ENCODE measurements at places on chromosomes 2 and 18.
A peak's percentile ranks its signal among the peaks of the same experiment; 100 is the strongest.

DNA sequence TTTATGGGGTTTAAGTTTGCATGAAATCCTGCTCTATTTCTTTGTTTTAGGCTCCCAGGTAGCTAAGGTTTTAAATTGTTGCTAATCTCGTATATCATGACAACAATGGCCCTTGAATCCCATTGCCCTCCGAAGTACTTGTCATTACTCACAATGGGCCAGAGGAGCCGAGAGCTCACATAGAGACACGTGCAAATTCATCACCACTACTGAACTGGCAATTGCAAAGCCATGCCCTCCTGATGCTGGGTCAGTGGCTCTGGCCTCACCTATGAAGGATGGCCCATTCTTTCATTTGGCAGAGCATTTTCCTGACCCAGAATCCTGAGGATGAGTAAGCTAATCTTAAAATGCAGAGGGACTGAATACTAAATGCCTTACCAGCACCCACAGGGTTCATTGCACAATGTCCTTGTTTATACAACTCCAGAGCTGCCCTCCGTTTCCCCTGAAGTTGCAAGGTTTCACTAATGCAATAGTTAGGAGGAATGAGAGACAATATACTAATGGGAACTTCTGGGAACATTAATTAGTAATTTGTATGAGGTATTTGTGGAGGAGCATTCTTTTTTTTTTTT lies 71.6 kb upstream of the GAREM1 start:
- no peaks in the 10 kb centered on the region for H3K36me3 ChIP-seq
- H3K27ac ChIP-seq: no peak overlapping the region
- no peak overlapping the region for H3K4me3 ChIP-seq
- H3K4me1 ChIP-seq: peaks cover 3% of the 10 kb centered on the region

DNA sequence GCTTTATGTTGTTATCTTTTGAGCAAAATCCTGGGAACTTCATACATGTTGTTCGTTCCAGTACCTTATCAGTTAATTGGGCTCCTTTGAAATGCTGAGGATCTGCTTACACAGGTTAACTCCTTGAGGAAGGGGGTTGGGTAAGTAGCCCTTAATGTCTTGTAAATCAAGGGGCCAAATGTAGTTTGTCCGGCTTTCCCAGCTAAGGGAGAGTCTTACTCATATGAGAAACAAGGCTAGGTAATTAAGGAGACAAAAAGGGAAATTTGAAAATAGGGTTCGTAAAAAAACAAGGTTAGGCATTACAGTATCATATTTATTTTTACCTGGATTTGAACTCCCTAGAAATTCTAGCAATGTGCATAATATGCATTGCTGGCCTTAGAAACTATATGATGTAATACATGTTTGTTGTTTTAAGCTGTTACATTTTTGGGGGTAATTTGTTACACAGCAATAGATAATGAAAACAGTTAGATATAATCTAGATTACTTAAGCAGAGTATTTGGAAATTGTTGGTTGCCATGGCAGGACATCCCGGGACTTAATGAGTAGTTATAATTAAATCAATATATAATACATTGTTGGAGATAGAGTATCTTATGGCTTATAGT lies 30.9 kb upstream of the RNF149 start:
- no peaks in the 10 kb centered on the region for H3K27me3 ChIP-seq
- no peaks in the 10 kb centered on the region for H3K36me3 ChIP-seq
- H3K27ac ChIP-seq: no peak overlapping the region
- peaks cover 20% of the 10 kb centered on the region for H3K4me1 ChIP-seq
- no peak for DNase-seq

- H3K27ac ChIP-seq: peak overlapping the region; percentile 93
- H3K4me3 ChIP-seq: peak overlapping the region; percentile 42
- no peaks in the 10 kb centered on the region for H3K27me3 ChIP-seq
- peaks cover 14% of the 10 kb centered on the region for H3K36me3 ChIP-seq
- peak; percentile 87 for DNase-seq
Observed at GRCh38 chr2:237427769-237428506, 14.0 kb upstream of the COL6A3 start.

DNA sequence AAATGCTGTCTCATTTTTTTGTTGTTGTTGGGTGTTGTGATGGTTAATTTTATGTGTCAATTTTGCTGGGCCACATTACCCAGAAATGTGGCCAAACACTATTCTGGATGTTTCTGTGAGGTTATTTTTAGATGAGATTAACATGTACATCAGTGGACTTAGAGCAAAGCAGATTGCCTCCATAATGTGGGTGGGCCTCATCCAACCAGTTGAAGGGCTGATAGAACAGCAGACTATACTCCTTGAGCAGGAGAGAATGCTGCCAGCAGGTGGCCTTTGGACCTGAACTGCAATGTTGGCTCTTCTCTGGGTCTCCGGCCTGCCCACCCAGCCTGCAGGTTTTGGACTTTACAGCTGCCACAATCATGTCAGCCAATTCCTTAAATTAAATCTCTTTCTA lies 169.0 kb downstream of the FTCDNL1 start:
- H3K4me3 ChIP-seq: no peak overlapping the region
- peaks cover 8% of the 10 kb centered on the region for H3K27me3 ChIP-seq
- peaks cover 14% of the 10 kb centered on the region for H3K4me1 ChIP-seq
- H3K36me3 ChIP-seq: no peaks in the 10 kb centered on the region
